ENCODE measurements at places on chromosomes 11 and 22.
A peak's percentile ranks its signal among the peaks of the same experiment; 100 is the strongest.

GRCh38 chr22:35952576-35952975, 76.0 kb downstream of the RBFOX2 start:
- DNase-seq, result no peak

GRCh38 chr11:47204637-47204989, 10.2 kb upstream of the DDB2 start:
- no peak for DNase-seq

DNA sequence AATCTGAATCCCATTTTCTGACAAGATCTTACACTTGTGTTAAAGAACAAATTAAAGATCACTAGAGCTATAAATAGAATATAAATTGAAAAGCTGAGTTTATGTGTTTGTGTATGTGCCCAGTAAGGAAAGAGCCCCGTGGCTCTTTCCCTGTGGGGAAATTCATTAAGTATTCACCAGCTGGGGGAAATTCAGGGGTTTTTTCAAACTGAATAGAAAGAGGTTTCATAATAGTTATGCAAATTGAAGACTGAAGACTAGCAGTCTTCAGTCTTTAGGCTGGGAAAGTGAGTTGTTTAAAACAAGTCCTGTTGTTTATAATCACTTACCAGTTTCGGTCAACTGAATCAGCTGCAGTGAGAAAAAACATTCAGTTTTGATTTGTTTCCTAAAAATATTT, 11.3 kb upstream of the MS4A7 start:
- peak; percentile 7 for DNase-seq

DNA sequence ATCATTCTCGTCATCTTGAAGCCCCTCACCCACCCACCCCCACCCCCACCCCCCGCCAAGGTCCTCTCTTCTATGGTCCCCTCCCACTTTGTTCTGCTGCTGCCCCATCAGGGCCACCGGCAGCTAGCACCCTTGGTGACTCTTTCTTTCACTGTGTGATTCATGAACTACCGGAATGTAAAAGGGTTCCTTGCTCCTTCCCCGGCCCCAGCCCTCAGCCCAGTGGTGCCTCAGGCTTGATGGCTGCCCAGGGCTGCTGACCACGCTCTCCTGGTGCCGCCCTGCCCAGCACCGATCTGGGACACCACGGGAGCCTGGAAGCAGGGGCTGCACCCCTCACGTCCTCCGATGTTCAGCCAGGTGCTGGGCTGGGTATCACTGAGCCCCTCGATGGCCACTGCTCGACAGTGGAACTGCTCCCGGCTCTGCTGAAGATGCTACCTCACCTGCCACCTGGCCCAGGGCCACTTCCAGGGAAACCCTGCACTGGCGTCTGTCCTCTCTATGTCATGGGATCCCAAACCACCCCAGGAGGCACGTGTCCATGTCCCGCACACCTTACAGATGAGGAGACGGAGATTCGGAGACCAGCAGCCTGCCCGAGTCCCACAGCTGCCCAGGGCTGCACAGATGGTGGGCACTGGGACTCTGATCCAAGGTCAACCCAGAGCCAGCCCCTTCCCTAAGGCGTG, 39.7 kb downstream of the IGLL5 start:
- DNase-seq, result no peak

- no peak for DNase-seq
Observed at GRCh38 chr11:15937601-15938120, 418.7 kb downstream of the SOX6 start.

DNA sequence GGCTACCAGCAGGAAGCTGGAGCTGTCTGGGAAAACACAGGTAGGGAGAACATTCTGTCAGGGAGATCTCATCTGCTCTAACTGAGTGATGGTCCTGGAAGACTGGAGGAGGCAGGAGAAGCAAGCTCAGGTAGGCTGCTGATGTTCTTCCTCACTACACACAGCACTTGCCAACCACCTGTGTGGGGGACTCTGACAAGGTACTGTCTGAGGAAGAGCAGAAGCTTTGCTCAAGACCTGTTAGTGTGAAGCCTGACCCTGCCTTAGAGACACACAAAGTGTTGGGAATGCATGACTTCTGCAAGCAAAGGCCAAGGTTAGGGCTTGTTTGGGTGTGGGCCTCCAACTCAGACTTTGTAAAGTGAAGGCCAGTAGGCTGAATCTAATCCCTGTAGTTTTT, 46.5 kb downstream of the CHST1 start:
- no peak for DNase-seq

DNA sequence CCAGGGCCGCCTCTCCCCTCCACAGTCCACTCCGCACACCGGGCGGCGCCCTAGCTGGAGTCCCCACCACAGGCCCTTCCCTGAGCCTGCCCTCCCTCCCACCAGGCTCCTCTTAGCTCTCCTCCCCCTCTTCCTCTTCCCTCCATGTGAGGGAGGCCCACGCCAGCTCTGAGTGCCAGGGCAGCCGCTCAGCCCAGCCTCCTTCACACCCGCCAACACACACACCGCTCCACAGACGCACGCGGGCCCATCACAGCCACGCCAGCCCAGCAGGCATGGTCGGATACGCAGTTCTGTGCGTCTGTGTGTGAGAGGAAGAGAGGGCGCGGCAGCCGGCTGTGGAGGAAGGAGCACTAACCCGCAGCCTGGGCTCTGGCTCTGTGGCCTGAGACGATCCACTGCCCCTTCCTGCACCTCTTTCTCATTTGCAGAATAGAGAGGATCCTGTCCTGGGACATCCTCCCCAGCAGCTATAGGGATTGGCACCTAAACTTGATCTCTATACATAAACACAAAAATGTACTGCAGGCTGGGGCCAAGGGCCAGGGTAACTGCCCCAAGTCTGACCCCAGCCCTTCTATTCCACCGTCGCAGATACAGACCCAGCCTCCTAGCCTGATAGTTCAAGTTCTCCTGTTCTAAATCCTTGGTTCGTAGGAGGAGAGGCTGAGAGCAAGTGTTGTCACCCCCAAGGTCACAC, 3.5 kb downstream of the CHRM4 start:
- DNase-seq, result peak; percentile 32

GRCh38 chr11:17273211-17273610, 3.3 kb upstream of the NUCB2 start:
- no peak for DNase-seq

DNA sequence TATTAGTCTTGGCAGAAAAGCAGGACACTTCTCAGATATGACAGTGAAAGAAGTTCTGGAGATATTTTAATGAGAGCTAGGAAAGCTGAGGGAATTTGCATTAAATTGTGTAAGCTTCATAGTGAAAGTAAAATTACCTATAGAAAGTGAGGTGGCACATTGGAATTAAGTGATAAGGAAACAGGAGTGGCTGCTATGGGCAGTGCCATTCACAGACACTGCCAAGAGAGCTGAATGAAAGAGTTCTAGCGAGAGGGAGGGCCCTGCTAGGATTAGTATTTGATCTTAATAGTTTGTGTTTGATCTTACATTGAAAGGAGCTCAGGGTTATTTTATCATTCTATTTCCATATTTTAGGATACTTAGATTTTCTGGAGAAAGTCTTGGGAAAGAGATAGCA, 351.9 kb downstream of the DDX10 start:
- no peak for DNase-seq

DNA sequence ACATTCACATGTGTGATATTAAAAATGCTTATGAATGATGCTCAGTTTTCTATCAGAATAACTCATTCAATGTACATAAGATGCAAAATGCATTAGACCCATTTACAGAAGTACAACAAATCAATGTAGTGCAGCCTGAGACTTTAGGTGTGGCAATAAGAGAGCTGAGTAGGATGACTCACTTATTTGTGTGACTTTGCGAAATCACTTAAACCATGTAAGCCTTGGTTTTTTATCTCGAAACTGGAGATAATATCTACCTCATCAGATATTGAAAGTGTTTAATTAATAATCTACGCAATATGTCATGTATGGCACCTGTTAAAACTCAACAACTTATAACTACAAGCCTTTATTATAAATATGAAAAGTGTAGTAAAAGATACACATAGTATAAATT, 105.7 kb upstream of the LUZP2 start:
- no peak for DNase-seq

GRCh38 chr11:134556186-134556585, 144.1 kb upstream of the B3GAT1 start:
- DNase-seq, result no peak

DNA sequence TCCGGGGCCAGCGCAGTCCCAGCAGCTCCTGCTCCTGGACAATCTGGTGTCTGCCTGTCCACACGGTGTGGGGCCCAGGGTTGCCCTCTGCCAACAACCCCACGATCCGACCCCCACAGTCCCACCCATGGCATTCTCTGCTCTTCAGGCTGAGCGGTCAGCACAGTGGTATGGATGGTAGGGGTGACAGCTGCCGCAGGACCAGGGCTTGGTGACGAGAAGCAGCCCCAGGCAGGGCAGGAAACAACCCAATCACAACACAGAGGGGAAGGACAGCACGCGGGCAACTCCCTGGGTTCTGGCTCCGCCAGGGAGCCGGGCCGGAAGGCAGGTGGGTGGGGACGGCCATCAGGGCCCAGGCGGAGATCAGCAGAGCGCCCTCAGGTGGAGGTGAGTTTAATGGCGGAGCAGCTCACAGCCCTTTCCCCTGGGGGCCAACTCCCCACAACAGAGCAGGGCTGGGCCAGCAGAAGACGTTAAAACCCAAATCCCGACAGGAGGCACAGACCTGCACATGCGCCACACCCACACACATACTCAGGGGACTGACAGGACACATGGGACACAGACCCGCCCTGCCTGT, 5.3 kb upstream of the CHADL start:
- no peak for DNase-seq

- peak; percentile 13 for DNase-seq
Observed at GRCh38 chr11:69444381-69445130, 36.9 kb upstream of the LINC01488 start.

- DNase-seq, result no peak
Observed at GRCh38 chr11:83069441-83070043, 2.2 kb downstream of the RAB30 start.

- no peak for DNase-seq
Observed at GRCh38 chr11:64220271-64220670, 5.7 kb downstream of the TRPT1 start.

GRCh38 chr22:48742556-48743343, 1084.9 kb downstream of the BRD1 start:
- DNase-seq, result no peak

- DNase-seq, result no peak
Observed at GRCh38 chr11:72191961-72192381, at the start of gene FOLR1. Gene FOLR1, plus strand, starts transcription at chr11:72192140. Its CDS starts 34 bp downstream, at chr11:72192174.

DNA sequence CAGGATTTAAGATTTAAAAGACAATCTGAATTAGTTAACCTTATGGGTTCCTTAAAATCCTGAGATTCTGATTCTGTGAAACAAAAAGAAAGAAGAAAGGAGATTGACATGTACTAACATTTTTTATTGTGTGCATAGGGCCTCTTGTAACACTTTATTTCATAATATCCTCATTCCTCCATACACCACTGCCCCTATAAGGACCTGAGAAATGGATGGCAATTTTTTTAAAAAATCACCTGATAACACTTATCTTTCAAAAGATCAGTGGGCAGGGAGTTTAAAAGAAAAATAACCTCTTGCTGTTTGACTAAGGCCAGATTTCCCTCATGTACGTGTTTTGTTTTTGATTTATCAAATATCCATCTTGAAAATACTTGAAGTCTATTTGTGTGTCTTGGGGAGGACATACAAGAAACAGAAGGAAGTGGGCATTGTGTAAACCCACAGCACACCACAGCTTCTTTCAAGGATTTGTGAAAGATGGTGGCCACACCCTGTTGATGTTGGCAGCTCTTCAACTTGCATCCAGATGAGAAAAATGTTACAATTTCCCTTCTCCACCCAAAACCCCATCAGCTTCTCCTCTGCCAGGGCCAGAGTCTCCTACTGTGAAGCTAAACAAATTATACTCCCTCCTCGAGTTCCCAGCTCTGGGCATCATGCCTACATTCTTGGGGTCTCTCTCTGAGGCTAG, 35.0 kb upstream of the MPEG1 start:
- DNase-seq, result no peak

DNA sequence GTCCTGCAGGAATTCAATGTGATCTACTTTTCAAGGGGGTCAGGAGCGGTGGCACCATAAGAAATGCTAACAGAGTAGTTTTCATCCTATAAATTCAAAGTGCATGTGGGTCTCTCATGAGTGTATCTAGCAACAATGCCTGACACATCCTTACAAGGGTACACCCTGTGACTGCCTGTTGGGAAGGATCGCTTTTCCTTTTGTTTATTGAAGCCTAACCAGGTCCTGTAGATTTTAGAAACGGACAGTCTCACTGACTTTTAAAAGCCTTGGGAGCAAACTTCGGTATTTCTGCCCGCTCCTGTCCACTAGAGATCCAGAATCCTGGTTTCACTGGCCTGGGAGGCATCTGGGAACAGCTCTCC, 102.4 kb downstream of the MICAL2 start:
- no peak for DNase-seq

DNA sequence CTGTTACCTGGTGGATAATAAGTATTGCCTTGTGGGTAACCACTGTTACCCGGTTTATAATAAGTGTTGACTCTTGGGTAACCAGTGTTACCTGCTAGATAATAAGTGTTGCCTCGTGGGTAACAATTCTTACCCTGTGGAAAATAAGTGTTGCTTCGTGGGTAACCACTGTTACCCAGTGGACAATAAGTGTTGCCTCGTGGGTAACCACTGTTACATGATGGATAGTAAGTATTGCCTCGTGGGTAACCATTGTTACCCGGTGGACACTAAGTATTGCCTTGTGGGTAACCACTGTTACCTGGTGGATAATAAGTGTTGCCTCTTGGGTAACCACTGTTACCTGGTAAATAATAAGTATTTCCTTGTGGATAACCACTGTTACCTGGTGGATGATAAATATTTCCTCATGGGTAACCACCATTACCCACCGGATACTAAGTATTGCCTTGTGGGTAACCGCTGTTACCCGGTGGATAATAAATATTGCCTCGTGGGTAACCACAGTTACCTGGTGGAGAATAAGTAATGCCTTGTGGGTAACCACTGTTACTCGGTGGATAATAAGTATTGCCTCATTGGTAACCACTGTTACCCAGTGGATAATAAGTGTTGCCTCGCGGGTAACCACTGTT, 8.7 kb upstream of the NXPE4 start:
- no peak for DNase-seq

Measured in activated CD4-positive, alpha-beta T cell treated with anti-CD3 and anti-CD28 coated beads for 36 hours (primary cell).